Stimulated activated CD8-positive, alpha-beta memory T cell treated with anti-CD3 and anti-CD28 coated beads, Interleukin-4, amount 100 ng/mL, for 4 hours (primary cell): ENCODE measurements at places on chromosomes 6 and 20.

DNA sequence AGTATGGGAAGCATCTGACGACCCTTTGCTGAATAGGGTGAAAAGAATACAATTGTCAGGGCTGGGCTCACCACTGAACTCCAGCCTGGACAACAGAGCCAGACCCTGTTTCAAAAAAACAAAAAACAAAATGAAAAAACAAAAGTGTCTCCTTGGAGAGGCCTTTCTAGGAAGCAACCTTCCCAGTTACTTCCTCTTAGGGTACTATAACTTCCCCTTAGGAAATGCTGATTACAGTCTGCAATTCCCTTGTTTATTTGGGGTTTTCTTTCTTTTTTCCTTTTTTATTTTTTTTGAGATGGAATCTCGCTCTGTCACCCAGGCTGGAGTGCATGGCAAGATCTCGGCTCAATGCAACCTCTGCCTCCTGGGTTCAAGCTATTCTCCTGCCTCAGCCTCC, 20.5 kb upstream of the TTPAL start:
- DNase-seq: no peak

DNA sequence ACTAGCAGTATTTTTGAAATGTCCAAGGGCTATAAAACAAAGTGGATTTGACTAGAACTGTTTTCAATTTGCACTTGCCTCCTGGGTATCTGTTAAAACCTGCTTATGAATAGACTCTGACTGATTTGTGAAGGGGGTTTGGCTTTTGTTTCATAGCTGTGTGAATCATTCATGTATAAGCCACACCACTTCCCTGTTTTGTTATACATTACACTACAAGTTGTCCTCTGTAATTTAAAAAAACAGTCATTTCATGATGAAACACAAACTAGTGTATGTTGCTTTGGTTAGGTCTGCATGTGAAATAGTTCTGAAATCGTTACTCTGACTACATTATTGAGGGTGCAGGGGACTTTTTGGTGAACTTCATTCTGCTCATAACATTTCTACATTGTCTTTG, 121.7 kb downstream of the NKAIN2 start:
- no peak for DNase-seq

DNA sequence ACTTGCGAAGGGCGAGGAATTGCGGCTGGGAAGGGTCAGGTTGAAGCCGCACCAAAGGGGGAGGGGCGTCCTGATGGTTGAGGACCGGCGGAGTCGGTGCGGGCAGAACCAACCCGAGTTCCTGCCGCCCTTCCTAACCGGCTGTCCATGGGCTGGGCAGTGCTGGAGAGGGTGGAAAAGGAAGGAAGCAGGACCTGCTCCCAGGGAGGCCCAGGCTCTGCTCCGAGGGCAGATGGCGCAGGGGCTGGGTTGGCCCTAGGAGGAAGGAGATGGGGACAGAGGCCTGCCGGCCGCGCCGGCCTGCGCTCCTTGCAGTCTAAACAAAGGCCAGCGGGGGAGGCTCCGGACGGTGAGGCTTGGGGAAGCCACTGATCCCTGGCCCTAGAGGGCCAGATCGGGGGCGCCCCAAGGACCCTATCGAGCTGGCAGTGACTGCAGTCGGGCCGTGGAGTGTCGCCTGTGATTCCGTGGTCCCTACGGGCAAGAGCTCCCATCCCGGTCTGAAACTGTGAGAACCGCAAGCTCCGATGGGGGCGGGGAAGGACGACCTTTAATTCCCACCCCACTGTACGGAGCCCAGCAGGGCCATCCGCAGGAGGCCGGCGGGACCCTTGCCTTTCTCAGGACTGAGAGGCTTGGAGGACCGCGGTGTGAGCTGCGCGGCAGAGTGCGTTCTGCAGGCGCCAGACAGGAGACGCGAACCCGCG, 39.4 kb downstream of the YTHDF1 start:
- DNase-seq: no peak

GRCh38 chr6:107396211-107396610, 63.2 kb downstream of the PDSS2 start:
- DNase-seq: no peak

GRCh38 chr6:130134582-130134981, 88.2 kb downstream of the SAMD3 start:
- no peak for DNase-seq

DNA sequence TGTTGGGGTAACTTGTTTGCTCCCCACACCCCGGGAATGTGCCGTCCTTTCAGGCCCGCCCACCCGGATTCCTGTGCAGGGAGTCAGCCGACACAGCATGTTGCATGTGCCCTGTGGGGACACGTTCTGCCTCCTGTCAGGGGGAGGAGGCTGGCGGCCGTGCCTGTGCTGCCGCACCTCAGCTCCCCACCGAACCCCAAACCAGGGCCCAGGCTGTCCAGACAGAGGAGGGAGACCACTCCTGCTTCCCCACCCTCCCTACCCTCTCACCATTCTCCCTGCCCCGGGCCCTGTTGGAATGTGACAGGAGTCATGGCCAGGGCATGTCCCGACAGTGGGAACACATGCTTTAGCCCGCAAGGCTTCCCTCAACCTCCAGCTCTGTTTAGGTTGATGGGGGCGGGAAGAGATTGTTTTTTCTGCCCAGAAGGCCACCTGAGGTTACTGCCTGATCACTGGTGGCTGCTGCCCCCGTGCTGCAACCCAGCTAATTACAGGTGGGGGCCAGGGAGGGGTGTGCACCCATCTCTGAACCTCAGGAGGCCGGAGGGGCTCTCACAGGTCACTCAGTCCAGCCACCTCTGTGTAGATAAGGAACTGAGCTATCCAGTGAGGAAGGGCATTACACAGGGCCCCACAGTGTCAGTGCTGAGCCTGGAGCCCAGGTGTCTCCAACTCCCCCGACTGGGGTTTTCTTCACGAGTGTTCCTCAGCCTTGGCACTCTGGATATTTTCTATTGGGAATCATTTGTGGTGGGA, 13.6 kb downstream of the LRRC73 start:
- no peak for DNase-seq

DNA sequence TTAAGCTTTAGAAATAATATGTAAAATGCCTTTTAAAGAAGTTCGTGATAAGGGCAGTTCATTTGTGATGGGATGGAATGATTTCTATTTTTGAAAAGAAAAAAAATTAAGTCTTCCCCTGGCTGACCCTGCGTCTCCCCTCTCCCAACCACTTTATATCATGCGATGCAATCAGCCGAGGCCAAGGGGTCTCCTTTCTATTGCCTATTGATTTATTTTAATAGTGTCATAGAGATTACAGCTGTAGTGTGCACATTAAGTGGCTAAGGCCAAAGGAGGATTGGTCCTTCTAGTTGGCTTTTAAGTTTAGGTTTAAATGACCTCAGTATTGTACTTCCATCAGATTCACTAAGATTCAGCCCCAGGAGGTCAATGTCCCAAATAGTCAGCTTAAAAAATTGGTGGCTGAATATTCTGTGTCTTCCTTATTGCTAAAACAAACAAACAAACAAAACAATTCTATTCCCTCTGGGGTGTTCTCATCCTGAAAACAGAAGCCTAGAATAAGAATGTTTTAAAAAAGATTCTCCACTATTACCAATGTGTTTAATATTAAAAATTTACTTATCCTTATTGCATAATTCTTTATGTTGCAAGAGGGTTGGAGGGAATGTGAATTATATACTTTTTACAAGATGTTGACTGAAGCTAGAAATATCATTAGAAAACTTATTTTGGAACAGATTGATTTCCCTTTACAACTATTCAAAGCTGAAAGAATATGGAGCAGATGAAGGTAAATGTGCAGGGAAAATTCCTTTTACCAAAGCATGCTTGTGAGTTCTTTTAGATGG, 359.1 kb downstream of the SAMD5 start:
- DNase-seq: no peak

GRCh38 chr6:44100088-44100550, 27.1 kb downstream of the MRPL14 start:
- no peak for DNase-seq

- DNase-seq: no peak
These were observed 6.5 kb upstream of the GPR31 start for GRCh38 chr6:167164261-167164660.
